Endothelial cell (in vitro differentiated cells): ENCODE measurements at places on chromosomes 5 and 9.

GRCh38 chr5:122346897-122347581, 35.0 kb downstream of the SNCAIP start:
- H3K4me3 ChIP-seq, result no peak overlapping the region
- DNase-seq, result no peak
- no peak overlapping the region for H3K27ac ChIP-seq
- peaks cover 19% of the 10 kb centered on the region for H3K4me1 ChIP-seq

- H3K27me3 ChIP-seq, result peaks cover 4% of the 10 kb centered on the region
- no peaks in the 10 kb centered on the region for H3K4me1 ChIP-seq
- no peak overlapping the region for H3K4me3 ChIP-seq
- peaks cover 20% of the 10 kb centered on the region for H3K36me3 ChIP-seq
- H3K27ac ChIP-seq, result no peak overlapping the region
- DNase-seq, result peak; percentile 70
Observed at GRCh38 chr5:141992349-141992963, 20.4 kb downstream of the GNPDA1 start.

GRCh38 chr9:128073253-128073886, 5.3 kb downstream of the SLC25A25 start:
- H3K27me3 ChIP-seq, result peaks cover 7% of the 10 kb centered on the region
- H3K4me3 ChIP-seq, result no peak overlapping the region
- H3K4me1 ChIP-seq, result peaks cover 28% of the 10 kb centered on the region
- H3K27ac ChIP-seq, result no peak overlapping the region
- no peak for DNase-seq

DNA sequence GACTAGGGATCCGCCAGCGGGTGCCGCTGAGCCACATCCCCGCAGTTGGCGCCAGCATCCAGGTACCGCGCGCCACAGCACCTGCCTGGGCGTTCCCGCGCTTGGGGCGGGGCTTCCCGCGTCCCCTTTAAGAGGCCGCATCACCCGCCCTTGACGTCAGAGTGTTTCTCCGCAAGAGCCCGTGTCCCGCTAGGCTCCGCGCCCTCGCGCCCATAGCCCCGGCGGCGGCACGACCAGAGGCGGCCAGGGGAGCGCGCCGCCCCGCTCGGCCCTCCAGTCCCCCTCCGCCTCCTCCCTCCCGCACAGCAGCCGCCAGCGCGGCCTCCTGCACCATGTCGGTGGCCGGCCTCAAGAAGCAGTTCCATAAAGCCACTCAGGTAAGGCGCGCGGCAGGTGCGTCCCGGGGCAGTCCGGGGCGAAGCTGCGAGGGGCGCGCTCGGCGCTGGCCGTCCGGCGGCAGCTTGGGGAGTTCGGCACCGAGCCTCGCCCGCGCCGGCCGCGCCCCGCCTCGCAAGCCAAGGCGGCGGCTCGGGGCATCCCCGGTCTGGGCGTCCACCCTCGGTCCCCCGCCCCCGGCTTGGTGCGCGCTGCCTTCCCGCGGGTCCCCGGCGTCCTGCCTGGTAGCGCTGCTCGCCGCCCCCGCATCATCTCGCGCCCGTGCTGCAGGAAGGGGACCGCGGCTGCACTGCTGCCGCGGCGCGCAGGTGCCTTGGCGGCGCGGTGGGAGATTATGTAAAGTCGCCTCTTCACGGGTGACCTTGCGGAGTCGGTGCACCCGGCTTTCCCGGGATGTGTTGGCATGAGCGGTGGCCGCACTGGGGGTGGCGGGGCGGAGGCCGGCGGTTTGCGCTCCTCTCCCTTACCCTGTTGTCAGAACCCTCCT, at the start of gene SH3GL2:
TSS of gene SH3GL2 (plus strand) at position 156 of the 883 bp plus-strand sequence.
- H3K4me1 ChIP-seq, result peaks cover 2% of the 10 kb centered on the region
- peak within 1 kb of the TSS; percentile 91 for H3K4me3 ChIP-seq
- peaks cover 10% of the 10 kb centered on the region for H3K27me3 ChIP-seq
- H3K27ac ChIP-seq, result no peak within 1 kb of the TSS

DNA sequence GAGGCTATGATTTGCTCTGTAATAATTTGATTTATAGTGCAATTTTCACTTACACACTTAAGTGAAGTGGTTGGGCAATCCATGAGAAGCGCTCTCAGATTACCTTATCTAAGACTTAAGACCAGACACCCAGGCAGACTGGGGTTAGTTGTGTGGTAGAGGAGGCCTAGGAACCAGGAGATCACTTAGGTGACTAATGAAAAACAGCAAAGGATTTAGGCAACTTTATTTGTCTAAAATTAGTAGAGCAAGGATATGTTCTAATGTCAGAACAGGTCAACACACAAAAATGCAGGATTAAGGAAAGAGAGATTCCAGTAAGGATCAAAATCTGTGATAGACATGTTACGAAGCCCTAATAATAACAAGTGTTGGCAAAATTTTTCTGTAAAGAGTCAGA, 913.8 kb downstream of the TLE1 start:
- no peaks in the 10 kb centered on the region for H3K36me3 ChIP-seq
- no peaks in the 10 kb centered on the region for H3K27me3 ChIP-seq
- H3K4me1 ChIP-seq, result no peaks in the 10 kb centered on the region
- DNase-seq, result no peak
- no peak overlapping the region for H3K4me3 ChIP-seq
- no peak overlapping the region for H3K27ac ChIP-seq

DNA sequence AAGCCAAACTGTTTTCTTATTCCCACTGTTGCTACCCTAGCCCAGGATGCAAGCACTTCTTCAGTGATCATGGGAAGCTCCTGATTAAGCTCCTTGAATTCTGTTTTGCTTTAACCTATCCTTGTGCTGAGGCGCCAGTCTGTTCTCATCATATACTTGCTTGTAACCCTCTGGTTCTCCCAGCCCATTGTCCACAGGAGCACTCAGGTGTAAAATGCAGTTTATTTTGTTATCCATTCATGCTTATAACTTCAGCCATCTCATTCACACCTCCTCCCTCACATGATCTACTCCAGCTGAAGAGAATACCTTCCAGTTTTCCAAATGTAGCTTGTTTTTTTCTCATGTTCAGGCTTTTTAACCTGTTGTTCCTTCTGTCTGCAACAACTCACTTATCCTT, 402.1 kb upstream of the BRINP1 start:
- peaks cover 2% of the 10 kb centered on the region for H3K27me3 ChIP-seq
- no peak overlapping the region for H3K4me3 ChIP-seq
- H3K27ac ChIP-seq, result no peak overlapping the region
- H3K36me3 ChIP-seq, result no peaks in the 10 kb centered on the region
- DNase-seq, result no peak
- H3K4me1 ChIP-seq, result peaks cover 14% of the 10 kb centered on the region

GRCh38 chr5:91025449-91025848, 357.7 kb downstream of the ARRDC3 start:
- peaks cover 18% of the 10 kb centered on the region for H3K4me1 ChIP-seq
- DNase-seq, result no peak
- no peaks in the 10 kb centered on the region for H3K36me3 ChIP-seq
- H3K27me3 ChIP-seq, result peaks cover 2% of the 10 kb centered on the region
- no peak overlapping the region for H3K4me3 ChIP-seq

DNA sequence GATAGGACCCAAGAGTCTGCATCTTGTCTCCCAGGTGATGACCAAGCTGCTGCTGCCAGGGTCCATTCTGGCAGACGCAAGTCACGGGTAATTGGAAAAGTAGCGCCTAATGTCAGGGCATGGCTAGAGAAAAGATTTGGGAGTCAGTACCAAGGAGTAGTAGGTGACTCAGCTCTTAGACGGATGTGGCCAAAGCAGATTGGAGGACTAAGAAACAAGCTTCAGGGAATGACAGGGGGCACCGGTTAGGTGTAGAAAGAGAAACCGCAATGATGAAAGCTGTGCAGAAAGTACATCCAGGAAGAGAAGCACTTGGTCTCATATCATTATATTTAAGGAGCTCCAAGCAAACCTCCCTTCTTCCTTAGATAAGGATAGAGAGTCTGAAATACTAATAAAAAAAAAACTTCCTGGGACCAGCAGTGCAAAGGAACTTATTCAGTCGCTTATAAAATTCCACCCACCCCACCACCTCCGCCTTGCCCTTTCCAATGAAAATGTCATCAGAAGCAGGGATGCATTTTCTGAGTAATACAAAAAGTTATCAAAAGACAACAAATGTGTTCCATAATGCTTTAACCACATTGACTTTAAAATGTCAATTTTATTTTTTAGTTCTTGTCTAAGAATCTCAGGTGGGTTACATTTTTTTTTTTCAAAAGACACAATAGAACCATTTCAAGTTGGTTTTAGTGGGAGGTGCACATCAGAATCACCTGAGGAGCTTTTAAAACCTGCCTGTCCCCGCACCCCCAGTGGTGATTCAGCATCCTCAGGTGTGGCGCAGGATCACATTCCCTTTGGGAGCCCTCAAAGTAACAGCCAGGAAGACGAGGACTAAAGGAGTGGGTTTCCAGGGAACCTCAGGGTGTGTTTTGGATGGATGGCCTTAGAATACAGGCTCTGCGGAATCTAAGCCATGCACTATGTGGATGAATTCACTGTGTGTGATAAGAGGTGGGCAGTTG, 31.2 kb downstream of the PTPN3 start:
- H3K27me3 ChIP-seq, result peaks cover 9% of the 10 kb centered on the region
- H3K36me3 ChIP-seq, result no peaks in the 10 kb centered on the region
- H3K4me1 ChIP-seq, result no peaks in the 10 kb centered on the region
- H3K4me3 ChIP-seq, result no peak overlapping the region

DNA sequence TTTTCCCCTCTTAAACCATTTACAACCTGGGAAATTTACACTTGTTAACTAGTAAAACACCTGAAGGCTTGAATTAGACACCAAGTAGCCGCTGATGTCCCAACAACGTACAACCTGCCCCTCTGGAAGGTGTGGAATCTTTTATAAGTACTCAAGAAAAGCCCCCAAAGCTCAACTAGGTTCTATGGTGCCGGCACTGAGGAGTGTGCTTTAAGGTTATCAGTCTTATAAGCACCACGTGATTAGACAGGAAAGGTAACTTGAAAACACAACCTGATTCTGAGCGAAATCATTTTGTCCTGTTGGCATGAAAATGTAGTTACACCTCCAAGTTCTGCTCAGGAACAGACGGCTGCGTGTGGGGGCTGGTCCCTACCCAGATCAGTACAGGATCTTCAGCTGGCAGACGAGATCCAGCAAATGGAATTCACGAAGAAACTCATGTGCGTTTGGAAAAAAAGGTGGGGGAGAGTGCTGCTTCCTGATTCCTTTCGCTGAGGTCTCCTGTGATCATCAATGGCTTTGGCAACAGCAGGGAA, 195.5 kb downstream of the MEF2C start:
- no peak overlapping the region for H3K4me3 ChIP-seq
- peaks cover 8% of the 10 kb centered on the region for H3K36me3 ChIP-seq

DNA sequence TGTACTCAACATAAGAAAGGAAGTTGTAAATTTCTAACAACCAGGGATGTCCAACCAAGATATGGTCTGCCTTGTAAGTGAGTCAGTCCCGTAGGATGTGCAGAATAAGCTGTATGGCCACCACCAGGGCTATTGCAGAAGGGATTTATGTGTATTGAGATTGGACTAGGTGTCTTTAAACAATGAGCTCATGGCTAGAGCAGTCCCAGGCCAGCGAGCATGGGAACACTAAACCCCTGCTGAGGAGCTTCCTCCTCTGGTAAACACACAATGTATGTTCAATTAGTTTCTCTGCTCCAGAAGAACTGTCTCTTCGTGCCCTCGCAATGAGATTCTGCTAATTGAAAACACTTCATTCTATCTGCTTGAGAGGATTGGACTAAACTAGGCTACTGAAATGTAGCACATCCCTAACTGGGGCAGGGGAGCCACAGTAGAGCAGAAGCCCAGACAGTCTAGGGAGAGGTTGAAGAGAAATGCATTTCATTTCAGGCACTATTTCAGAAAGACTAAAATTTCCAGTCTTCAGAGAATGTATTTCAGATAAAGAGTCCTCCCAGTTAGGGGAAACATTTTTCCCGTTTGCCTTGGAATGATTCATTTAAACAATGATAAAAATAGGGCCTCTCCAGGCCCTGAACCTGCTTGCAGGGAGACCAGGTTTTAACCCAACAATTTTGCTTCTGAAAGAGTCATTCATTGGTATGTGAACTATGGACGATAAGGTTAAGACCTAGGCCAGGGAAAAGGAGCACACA, 154.7 kb downstream of the FAM114A2 start:
- no peak for DNase-seq
- H3K27ac ChIP-seq, result peak overlapping the region; percentile 23
- H3K36me3 ChIP-seq, result no peaks in the 10 kb centered on the region
- no peaks in the 10 kb centered on the region for H3K4me1 ChIP-seq

- no peak for DNase-seq
- no peak overlapping the region for H3K4me3 ChIP-seq
- no peaks in the 10 kb centered on the region for H3K36me3 ChIP-seq
- H3K4me1 ChIP-seq, result no peaks in the 10 kb centered on the region
- H3K27ac ChIP-seq, result no peak overlapping the region
- H3K27me3 ChIP-seq, result no peaks in the 10 kb centered on the region
Observed at GRCh38 chr5:143870871-143871632, 59.1 kb downstream of the HMHB1 start.

- H3K36me3 ChIP-seq, result no peaks in the 10 kb centered on the region
- DNase-seq, result no peak
- H3K4me3 ChIP-seq, result no peak overlapping the region
- peaks cover 4% of the 10 kb centered on the region for H3K4me1 ChIP-seq
- no peak overlapping the region for H3K27ac ChIP-seq
- peaks cover 1% of the 10 kb centered on the region for H3K27me3 ChIP-seq
Observed at GRCh38 chr9:107816561-107817021, 327.0 kb upstream of the KLF4 start.
